ENCODE measurements at places on chromosomes 6 and 20.
A peak's percentile ranks its signal among the peaks of the same experiment; 100 is the strongest.

GRCh38 chr6:123899745-123900144 is 96.1 kb downstream of the NKAIN2 start:
- DNase-seq, result no peak

GRCh38 chr20:45154183-45154582 is 20.5 kb upstream of the PI3 start:
- DNase-seq, result peak; percentile 48

- no peak for DNase-seq
Measured at GRCh38 chr20:25269057-25269832, 21.4 kb downstream of the PYGB start.

- DNase-seq, result no peak
Measured at GRCh38 chr20:11118802-11119380, 445.1 kb upstream of the JAG1 start.

- no peak for DNase-seq
Measured at GRCh38 chr6:127586372-127586771, 9.4 kb downstream of the C6orf58 start.

- no peak for DNase-seq
Measured at GRCh38 chr6:113526995-113527394, 330.1 kb upstream of the MARCKS start.

GRCh38 chr6:62516291-62517141 is 230.5 kb upstream of the KHDRBS2 start:
- DNase-seq, result no peak

- no peak for DNase-seq
Measured at GRCh38 chr6:139862311-139862710, 487.9 kb upstream of the CITED2 start.

DNA sequence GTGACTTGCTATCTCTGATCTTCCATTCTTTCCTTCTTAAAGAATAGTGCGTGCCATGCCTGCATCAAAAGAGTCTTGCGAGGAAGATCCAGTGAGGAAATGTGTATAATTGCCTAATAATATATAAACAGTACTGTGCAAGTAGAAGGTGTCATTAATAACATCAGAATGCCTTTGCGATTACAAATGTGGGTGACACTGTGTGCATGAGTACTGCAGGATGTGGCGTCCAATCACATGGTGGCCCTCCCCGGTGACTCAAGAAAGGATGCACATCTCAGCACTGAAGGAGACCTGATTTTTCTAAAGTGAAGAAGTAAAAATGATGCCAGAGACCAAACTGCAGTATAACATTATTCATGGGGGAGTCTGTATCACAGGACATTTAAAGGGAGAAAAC is 107.5 kb upstream of the EDN1 start:
- no peak for DNase-seq

DNA sequence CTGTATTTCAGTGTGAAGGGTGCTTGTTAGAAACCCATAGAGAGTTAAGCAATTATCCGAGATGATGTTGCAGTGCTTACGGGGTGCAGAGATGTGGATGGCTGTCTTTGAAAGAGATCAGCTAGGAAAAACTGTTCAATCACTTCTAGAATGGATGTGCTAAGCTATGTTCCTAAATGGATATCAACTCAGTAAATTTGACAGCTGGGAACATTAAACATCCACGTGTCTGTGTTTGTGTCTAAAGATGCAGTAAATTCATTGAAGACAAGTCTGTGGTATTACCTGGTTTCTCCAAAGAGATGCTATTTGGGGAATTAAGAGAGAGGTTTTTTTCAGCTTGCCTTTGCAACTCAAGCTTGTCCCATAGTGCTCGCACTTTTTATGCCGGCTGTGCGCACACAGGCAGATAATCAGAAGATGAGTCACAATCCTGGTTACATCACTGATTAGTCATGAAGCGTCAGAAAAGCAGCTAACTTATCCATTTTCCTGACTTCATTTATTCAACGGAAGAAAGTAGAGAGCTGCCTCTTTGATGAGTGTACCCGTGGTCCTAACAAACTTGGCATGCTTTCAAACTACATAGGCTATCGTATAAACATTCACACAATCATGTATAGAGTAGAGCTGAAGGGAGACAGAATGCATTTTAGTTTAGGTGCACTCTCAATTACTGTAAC is 691.7 kb upstream of the SLC35B3 start:
- peak; percentile 89 for DNase-seq

DNA sequence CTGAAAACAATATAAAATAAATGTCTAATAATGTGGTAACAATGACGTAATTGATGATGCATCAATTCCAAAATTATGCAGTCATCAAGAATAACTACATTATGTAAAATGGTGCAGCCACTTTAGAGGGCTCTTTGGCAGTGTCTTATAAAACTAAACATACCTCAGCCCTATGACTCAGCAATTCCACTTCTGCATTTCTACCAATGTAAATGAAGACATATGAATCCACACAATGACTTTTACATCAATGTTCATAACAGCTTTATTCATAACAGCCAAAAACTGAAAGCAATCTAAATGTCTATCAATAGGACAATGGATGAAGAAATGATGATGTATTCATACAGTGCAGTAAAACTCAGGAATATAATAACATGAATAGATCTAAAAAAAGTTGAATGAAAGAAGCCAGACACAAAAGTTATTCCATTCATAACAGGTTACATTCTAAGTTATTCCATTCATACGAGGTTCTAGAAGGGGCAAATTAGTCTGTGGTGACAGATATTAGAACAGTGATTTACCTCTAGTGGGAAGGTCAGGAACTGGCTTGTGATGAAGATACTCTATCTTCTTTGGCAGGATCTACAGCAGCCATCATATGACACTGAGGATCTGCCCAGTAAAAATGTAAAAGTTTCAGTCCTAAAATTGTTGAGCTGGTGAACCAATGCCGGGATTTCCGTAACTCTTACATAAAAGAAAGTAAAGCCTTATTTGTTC is 396.1 kb downstream of the PLCB1 start:
- DNase-seq, result peak; percentile 28

DNA sequence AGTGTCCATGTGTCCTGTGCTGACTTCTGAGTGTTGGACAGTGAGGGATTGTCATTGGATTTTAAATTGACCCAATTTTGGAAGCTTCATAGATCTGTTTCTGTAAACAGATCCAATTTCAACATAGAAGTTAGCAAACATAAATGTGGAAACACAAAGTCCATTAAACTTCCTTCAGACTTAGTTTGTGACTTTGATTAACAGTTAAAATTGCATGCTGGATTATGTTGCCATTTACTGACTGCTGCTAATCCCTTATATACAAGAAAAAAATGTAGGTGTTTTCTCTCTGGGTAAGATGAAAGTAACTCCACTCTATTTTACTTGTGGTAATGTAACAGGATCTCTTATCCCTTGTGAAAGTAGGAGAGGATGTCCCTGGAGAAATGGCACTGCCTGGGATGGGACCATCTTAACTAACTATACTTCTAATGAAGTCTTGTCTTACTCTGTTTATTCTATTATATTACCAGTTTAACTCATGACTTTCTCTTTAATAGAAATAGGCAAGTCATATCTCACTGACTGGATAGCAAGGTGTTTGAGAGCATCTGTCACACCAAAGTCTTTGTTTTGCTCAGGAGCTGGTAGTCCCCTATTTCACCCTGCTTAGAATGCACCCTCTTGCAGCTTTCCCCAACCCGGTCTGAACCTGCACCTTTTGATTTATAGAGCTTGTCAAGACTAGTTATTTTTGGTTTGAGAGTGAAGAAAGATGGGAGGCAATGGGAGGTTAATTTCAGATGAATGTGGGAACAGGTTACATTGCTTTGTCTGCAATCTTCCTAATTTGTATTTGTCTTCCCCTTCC is 7.2 kb downstream of the TPX2 start:
- no peak for DNase-seq

- DNase-seq, result no peak
Measured at GRCh38 chr6:142297605-142297995, 4.2 kb upstream of the ADGRG6 start.

- DNase-seq, result no peak
Measured at GRCh38 chr6:41589636-41590622, 43.7 kb downstream of the FOXP4 start.

GRCh38 chr6:127457456-127458064 is 1.6 kb downstream of the KIAA0408 start:
- DNase-seq, result no peak

- no peak for DNase-seq
Measured at GRCh38 chr20:57753332-57754164, 43.7 kb upstream of the PMEPA1 start.

- DNase-seq, result no peak
Measured at GRCh38 chr6:53483423-53484353, 61.2 kb downstream of the GCLC start.

DNA sequence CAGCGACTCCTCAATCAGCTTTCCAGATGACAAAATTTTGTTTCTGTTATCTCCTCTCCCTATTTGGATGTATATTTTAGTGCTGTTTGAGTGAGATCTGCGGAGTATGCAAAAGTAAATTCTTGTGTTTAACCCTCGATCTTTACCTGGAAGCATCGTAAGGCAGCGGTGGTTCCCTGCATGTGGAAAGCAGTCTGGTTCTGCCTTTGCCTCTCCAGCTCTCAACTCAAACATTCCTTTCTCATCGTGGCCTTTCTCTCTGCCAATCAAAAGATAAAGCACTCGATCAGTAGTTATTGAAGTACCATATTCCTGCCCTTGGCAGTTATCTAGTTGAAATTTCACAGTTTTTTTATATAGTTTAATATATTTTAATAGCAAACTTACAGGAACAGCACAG is 44.0 kb upstream of the BTN3A2 start:
- no peak for DNase-seq

DNA sequence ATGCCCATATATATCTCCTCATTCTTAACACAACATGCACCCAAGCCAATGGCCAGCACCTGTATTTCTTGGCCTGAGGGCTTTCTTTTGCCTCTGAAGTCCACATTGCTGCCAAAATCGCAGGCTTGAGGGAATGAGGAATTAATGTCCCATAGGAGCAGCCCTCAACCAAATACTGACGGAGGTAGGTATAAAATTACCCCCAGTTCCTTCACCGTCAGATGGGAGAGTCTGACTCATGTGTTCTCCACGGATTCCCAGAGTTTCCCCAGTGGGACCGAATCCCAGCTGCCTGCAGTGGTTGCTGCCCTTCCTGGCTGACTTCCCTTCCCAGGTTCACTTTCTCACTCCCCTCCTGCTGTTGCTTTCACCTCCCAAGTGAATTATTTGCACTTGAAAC is 602.2 kb upstream of the NOX3 start:
- no peak for DNase-seq

GRCh38 chr20:25039697-25040437 is 18.1 kb downstream of the ACSS1 start:
- DNase-seq, result no peak

DNA sequence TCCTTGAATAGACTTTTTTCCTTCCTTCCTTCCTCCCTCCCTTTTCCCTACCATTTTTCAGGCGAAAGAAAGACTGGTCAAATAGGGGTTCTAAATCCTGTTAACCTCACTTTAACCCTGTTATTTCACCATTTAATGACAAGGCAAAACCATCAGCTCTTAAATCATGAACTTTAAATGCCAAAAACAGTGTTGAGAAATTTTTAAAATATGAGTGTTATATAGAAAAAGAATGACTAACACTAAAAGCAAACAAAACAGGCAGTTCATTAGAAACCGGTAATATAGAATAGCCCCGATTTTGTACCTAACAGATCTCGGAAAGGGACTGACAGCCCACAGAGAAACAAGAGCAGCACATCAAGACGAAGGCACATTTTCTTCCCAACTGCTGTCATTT is 57.4 kb upstream of the CEP85L start:
- DNase-seq, result no peak

DNA sequence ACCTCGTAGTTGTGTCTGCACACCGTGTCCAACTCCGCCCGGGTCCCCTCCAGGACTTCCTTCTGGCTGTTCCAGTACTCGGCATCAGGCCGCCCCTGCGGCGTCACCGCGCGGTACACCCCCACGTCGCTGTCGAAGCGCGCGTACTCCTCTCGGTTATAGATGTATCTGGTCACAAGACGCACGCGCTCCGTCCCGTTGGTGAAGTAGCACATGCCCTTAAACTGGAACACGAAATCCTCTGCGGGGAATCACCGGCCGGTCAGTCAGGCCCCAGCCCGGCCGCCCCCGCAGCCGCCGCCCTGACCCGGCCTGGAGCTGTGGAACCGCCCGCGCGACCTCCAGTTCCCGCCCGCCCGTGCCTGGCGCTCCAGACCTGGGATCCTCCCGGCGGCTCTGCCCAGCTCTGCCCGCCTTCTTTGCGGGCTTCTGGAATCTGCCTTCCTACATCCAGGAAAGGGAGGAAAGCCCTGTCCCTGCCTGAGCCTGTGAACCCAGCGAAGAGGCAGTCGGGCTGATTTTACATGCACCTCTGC is 1.6 kb downstream of the HLA-DQB1 start:
- peak; percentile 47 for DNase-seq

DNA sequence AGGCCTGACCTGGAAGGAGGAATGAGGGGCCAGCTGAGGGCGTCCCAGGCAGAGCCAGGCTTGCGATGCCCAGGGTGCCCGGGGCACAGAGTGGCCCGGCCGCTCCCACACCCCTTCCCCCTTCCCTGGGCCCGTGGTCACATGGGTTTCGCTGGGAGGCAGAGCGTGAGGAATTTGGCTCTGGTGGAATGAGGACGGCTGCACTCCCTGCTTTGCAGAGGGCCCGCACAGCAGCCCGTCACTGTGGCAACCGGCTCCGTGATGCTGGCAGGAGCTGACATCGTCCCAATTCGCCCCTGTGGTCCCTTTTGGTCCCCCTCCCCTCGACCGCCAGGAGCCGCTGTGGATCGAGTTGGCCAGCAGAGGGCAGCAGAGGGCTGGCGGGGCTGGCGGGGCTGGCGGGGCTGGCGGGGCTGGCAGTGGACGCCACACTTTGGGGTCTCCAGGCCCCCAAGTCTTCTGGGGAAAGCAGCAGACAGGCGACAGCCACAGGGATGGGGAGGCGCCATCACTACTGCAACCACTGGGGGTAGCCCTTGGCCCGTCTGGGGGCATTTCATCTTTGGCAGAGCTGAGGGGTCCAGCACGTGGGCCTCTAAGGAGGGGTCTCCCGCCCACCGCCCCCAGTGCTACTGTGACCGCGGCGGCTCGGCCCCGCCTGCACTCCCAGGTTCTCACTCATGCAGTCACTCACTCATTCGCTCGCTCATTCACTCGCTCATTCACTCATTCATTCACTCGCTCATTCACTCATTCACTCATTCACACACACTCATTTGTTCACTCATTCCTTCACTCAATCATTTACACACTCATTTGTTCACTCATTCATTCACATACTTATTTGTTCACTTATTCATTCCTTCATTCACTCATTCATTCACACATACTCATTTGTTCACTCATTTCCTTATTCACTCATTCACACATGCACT is 49.7 kb upstream of the BHLHE23 start:
- DNase-seq, result peak; percentile 50

- no peak for DNase-seq
Measured at GRCh38 chr20:51914758-51915157, 112.4 kb upstream of the SALL4 start.

DNA sequence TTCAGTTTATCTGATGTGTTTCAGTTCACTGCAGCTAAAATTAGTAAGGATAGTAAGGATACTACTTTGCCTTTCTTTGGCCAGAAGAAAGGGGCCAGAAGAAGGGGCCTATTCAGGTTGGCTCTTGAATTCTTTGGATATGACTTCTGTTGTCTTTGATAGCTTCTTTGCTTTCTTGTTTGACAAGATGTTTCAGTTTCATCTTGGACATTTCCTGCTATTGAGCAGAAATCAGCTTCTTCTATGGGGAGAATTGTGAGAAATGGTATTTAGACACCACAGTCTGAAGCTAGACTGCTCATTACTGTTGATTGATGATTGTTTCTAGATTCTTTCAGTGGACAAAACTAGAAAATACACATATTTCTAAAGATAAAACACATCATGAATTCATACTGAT is 23.2 kb downstream of the L3MBTL3 start:
- DNase-seq, result no peak

GRCh38 chr20:34472246-34472925 is 43.8 kb upstream of the DYNLRB1 start:
- no peak for DNase-seq

GRCh38 chr6:36650848-36651478 is 27.6 kb upstream of the CDKN1A start:
- DNase-seq, result no peak

All from SK-MEL-5 (cell line).